Spinal cord (tissue), 10 donors: ENCODE measurements at places on chromosomes 2 and 18. TPM values are rescaled to one million over a fixed set of nuclear protein-coding genes. Genes with fewer than 3 reads are reported as not detected.

GPR55 gene
- total RNA-seq = not detected

APCDD1 gene
- 94.7 TPM for total RNA-seq

TEKT4 gene
- total RNA-seq = 0.69 TPM

GRHL1 gene
- total RNA-seq = 25.8 TPM

SCYGR1 gene
- total RNA-seq = not detected

CLEC4F gene
- total RNA-seq = not detected

ACADL gene
- total RNA-seq = 5.8 TPM

CFAP65 gene
- 4.8 TPM for total RNA-seq

TRPM8 gene
- total RNA-seq = 0.22 TPM

ALLC gene
- total RNA-seq = 2.3 TPM

SLC9A4 gene
- 0.06 TPM for total RNA-seq

KIAA1328 gene
- total RNA-seq = 17.4 TPM

CDH19 gene
- total RNA-seq = 28.5 TPM

INHA gene
- total RNA-seq = 0.10 TPM

CIDEA gene
- total RNA-seq = 0.44 TPM

IER3IP1 gene
- total RNA-seq = 17.0 TPM

SERPINB10 gene
- 3.7 TPM for total RNA-seq

GULP1 gene
- 78.2 TPM for total RNA-seq

GMCL1 gene
- total RNA-seq = 13.4 TPM

SERPINB3 gene
- total RNA-seq = not detected

DES gene
- 4.8 TPM for total RNA-seq

DNAH6 gene
- 5.5 TPM for total RNA-seq

RBM45 gene
- 20.3 TPM for total RNA-seq

SIX3 gene
- not detected for total RNA-seq

RAD51AP2 gene
- total RNA-seq = 0.69 TPM

PTRHD1 gene
- 57.3 TPM for total RNA-seq

REG1A gene
- total RNA-seq = not detected

KIF1A gene
- total RNA-seq = 125 TPM

FAM237A gene
- not detected for total RNA-seq

PAX8 gene
- total RNA-seq = 3.7 TPM

TMEM247 gene
- total RNA-seq = not detected

UGT1A4 gene
- total RNA-seq = not detected

SPC25 gene
- total RNA-seq = 9.4 TPM

AMER3 gene
- total RNA-seq = 4.5 TPM
